Stimulated activated effector memory CD8-positive, alpha-beta T cell treated with anti-CD3 and anti-CD28 coated beads, Interleukin-12 subunit alpha, Interleukin-12 subunit beta, amount 100 ng/mL, for 72 hours (primary cell): ENCODE measurements at places on chromosomes 3 and 15.

GRCh38 chr3:26089249-26089648 lies 299.4 kb downstream of the OXSM start:
- no peak for DNase-seq

GRCh38 chr3:23324745-23325144 lies 121.6 kb downstream of the UBE2E2 start:
- DNase-seq: no peak

DNA sequence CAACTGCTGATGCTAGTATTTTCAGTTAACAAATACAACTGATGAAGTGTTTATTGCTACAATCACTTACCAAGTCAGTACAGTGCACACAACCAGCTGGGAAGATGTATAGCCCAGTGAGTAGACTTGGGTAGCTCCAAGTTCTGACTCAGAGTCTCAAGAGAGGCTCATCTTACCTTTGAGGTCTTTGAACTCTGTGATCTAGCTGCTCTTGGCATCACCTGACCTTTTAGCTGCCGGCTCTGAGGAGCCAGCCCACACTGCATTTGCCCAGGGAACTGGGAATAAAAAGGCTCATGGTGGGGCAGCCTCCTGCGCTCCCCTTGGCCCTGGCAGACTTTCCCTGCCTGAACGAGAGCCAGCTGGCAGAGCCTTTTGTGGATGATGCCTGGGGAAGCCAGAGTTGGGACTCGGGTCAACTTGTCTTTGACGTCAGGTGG lies 82.6 kb downstream of the CEMIP start:
- no peak for DNase-seq

DNA sequence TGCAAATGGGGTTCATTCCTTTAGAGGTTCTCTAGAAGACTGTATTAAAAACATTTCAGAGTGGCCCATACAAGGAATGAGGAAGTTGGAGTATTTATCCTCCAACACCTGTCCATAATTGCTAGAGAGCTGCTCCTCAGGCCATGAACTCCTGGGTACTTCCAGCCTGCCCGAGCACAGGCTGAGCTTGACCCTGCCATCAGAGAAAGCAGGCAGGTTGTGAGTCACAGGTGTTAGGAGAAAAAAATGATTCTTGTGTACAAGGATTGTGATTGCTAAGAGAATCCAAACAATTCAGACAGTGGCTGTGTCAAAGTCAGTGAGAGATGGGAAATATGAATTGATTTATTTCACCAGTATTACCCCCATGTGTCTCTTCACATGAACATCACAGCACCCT lies 156.8 kb upstream of the GADL1 start:
- no peak for DNase-seq

DNA sequence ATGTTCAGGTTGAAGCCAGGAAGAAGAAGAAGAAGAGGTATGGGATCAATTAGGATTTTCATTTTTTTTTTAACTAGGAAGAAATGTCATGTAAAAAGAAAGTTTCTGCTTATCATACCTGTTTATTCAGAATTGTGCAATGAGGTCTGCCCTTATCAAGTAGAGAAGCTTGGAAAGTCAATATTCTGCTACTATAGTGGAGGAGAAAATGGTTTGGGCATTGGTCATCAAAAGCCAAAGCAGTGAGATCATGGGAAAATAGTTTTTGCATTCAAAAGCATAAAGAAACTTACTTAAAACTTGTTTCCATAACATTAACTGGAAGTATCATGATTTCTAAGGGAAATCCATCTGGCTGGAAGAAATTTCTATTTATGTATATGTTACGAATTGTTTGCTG lies 1239.2 kb downstream of the NSUN3 start:
- no peak for DNase-seq

DNA sequence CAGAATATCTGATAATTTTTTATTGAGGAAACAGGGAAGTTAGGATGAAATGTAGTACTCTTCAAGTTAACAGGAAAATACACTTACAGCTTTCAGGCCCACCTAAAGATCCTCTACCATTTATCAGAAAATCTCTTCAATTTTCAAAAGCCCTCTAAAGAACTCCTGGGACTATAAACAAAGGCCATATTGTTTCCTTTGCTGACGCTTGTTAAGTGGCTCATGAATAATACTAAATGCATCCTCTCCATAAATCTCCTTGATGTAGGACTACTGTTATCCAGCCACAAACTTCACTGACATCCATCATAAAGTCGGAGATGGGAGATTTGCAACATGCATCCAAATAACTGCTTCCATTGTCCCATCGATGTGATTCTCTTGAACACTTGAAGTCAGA lies 326.5 kb downstream of the ZIC1 start:
- no peak for DNase-seq

DNA sequence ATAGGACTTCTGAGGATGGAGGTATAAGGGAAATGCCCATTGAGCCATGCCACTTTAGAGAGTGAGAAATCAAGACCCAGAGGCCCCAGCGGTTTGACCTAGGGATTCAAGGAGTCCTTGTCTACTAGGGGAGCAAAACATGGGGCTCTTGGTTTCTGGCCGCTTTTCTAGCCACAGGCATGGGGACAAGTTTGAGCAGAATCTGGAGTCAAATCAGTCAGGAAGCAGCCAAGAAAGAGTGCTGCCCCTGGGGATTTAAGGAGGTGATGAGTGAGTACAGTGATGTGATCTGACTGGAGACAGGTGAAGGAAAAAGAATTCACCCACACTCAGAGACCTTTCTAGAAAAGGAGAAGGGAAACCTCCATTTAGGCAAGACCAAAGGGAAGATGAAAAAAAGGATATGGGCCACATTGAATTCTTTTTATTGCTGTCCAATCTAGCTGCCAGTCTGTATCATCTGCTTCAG lies 244.0 kb upstream of the TBC1D5 start:
- DNase-seq: no peak

- DNase-seq: no peak
Observed at GRCh38 chr15:77877869-77878577, 199.5 kb downstream of the TBC1D2B start.

GRCh38 chr3:134608771-134609435 lies 41.9 kb downstream of the KY start:
- DNase-seq: no peak

- no peak for DNase-seq
Observed at GRCh38 chr3:15630646-15631350, 29.3 kb downstream of the BTD start.

DNA sequence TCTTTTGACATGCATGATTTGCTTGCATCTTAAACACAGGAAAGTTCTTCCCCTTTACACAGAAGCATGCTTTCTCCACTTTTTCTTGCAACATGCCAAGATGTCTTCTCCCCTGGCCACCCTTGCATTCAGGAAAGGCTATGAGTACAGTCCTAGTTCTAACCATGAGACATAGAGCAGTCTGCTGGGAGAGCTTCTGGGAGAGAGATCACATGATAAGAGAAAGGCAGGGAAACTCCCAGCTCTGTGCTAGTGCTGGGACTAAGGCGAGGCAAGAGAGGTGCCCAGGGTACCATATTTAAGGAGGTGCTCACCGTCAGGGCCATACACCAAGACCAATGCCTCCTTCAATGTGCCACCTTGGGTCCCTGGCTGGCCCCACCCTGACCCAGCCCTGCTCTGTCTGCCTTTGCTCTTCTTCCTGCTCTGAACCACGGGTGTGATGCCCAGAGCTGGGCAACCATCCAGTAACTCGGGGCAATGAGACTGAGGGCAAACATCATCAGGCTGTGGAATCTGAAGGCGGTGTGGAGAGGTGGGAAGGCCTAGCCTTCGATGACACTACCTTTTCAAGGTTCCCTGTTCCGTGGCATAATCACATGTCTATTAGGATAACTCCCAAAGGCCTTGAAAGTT lies 77.4 kb upstream of the PRR20G start:
- no peak for DNase-seq

DNA sequence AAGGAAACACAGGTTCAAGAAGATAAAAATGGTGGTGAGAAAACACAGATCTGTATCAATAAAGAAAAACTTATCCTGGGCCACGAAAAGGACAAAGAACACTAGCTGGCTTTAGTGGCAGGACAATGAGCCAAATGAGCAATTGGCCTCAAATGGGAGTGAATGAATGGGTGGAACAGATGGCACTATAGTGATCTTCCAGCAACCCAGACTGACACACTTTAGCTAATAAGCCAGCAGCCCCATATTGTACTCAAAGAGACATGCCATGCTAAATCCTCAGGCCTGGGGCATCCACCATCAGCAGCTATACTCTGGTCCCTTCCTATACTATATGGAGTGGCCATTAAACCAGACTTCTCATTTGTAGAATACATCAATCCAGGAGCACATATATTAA lies 60.0 kb upstream of the GADL1 start:
- no peak for DNase-seq

- no peak for DNase-seq
Observed at GRCh38 chr3:179486806-179487205, 35.5 kb upstream of the GNB4 start.

DNA sequence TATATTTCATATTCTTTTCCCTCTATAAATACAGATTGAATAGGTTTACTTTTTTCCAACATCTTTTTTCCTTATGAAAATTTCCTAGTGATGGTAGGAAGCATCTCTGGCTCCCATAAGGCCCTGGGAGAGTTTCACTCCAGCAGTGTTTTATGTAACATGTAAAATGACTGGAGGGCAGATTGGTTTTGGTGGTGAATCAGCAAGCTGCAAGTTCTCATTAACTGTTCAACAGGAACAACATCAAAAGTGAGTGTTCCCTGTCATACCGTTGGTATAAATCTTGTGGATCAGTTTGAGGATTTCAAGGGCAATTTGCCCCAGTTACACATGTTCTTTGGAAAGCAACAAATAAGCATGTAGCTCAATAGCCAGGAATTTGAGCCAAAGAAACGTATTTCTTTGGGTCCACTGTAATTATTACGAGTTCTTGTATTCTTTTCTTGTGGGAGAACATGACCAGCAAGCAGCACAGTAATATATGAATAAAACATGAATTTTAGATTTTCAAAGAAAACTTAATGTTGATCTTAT lies 345.7 kb downstream of the SV2B start:
- DNase-seq: no peak

DNA sequence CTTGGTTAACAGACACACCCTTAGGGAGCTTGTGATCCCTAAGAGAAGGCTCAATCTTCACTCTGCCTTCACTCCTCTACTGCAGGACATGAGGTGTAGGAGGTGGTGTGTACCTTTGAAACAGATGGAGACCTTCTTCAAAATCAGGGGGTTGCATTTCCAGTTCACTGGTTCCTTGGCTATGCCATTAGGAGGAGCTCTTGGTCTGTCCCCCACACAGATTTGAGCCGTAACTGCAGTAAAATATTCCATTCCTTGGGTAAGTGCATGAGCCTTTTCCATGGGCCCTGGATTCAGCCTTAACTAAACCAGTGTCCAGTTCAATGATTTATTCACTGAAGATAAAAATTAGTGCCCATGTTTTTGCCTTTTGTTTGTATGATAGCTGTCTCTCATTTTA lies 144.6 kb downstream of the MCTP2 start:
- no peak for DNase-seq

DNA sequence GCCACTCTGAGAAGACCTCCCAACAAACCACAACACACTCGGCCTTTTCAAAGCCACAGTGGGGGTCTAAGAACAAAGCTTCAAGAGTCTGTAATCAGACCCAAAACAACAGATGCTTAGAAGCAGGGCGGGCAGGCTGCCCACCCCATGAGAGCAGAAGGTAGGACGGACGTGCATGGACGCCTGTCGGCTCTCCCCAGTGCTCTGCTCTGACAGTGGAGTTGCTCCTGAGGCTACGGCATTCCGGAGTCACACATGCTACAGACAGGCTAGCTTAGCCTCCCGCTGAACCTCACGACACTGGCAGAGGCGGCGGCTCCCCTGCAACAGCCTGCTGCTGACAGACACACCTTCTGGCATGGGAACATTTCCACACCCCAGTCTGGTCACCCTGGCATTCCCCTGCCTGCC lies 33.5 kb downstream of the SLCO2A1 start:
- DNase-seq: no peak

DNA sequence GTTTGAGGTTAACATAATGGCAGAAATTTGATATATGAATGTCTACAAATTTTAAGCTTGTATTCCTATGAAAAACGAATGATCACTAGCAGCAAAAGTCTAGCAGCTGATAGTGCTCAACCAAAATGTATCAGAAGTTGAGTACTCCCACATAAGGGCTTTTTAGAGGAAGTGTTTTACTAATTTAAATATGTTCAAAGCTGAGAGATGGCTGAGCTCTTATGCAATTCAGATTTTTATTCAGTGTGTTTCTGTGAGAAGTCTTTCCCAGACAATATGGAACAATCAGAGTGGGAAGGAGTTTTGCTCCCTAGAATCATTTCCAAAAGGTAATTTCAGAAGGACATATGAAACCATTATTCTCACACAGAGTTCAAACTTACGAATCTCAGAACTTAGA lies 327.0 kb downstream of the ZPLD1 start:
- no peak for DNase-seq

GRCh38 chr3:104137116-104137515 lies 1229.6 kb upstream of the ALCAM start:
- DNase-seq: no peak

DNA sequence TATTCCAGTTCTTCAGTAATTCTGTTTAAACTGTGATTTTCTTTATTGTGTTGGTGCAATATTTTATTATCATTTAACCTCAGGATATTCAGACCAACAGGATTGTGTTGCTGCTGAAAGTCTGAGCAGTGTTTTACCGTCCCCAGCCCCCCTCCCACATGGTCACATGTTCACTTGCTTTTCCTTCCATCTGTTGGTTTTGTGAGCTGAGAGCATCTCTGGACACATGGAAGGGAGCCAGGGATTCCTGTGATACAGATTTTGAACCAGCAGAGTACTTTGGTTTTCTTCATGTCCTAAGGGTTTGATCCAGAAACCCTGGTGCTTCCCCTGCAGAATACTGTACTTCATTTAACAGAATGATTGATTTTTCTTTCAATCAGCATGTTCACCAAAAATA lies 11.9 kb downstream of the ARRDC4 start:
- no peak for DNase-seq

- DNase-seq: no peak
Observed at GRCh38 chr15:39052323-39052705, 487.7 kb upstream of the RASGRP1 start.

GRCh38 chr3:89851974-89852621 lies 744.7 kb downstream of the EPHA3 start:
- no peak for DNase-seq

- no peak for DNase-seq
Observed at GRCh38 chr3:154486949-154487348, 57.0 kb upstream of the GPR149 start.

DNA sequence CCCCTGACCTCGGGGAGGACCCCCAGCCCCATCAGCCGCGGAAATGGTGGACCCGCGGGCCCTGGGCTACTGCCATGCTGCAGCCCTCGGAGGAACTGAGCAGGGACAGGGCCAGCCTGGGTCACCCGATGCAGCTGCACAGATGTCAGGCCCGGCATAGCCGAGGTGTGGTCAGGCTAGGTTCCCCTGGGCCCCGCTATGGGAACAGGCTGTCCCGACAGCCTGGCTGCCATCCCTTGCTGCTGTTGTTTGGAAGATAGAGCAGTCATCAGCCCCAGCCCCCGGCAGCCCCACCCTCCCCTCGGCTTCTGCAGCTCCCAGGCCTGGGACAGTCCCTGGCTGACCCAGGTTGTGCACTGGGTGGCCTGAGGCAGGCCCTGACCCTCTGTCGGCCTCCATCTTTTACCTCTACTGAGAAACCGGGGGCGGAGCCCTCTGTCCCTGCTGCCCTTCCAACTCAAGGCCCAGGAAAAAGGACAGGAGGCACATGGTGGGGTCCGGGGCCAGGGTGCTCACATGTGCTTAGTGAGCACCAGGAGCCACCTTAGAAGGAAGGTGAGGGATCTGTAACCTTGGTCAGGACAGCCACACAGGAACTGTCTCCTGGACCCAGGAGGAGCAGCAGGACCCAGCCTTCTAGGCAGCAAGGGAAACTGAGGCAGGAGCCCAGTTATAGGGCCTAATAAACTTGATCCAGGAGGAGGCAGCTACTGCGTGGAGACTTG lies 31.5 kb upstream of the FBLN2 start:
- no peak for DNase-seq
